Activated T-cell treated with anti-CD3 and anti-CD28 coated beads, Interleukin-2, amount 50 U/mL, for 72 hours (primary cell): ENCODE measurements at places on chromosomes 11 and 22. TPM values are rescaled to one million over a fixed set of nuclear protein-coding genes. Genes with fewer than 3 reads are reported as not detected.

Gene NLRP14
- total RNA-seq: 0.12 TPM

Gene AIFM3
- total RNA-seq: 0.58 TPM

Gene C11orf42
- total RNA-seq: not detected

Gene PTPRCAP
- 119 TPM for total RNA-seq

Gene OR6A2
- not detected for total RNA-seq

Gene SEPTIN3
- total RNA-seq: 4.5 TPM

Gene IGLL1
- total RNA-seq: not detected

Gene CHADL
- total RNA-seq: 0.55 TPM

Gene NPAS4
- not detected for total RNA-seq

Gene CASP5
- not detected for total RNA-seq

Gene SEC14L2
- total RNA-seq: 15.3 TPM

Gene HOATZ
- not detected for total RNA-seq

Gene SLC22A6
- not detected for total RNA-seq

Gene MMP11
- 0.56 TPM for total RNA-seq

Gene DUSP18
- total RNA-seq: 9.7 TPM

Gene MS4A7
- not detected for total RNA-seq

Gene CALCA
- not detected for total RNA-seq

Gene CAPRIN1
- total RNA-seq: 170 TPM

Gene SCGB1A1
- not detected for total RNA-seq
